Mesendoderm (in vitro differentiated cells): ENCODE measurements at places on chromosomes 5 and 9.

GRCh38 chr5:34533582-34534522 is 122.3 kb upstream of the RAI14 start:
- no peak for DNase-seq

DNA sequence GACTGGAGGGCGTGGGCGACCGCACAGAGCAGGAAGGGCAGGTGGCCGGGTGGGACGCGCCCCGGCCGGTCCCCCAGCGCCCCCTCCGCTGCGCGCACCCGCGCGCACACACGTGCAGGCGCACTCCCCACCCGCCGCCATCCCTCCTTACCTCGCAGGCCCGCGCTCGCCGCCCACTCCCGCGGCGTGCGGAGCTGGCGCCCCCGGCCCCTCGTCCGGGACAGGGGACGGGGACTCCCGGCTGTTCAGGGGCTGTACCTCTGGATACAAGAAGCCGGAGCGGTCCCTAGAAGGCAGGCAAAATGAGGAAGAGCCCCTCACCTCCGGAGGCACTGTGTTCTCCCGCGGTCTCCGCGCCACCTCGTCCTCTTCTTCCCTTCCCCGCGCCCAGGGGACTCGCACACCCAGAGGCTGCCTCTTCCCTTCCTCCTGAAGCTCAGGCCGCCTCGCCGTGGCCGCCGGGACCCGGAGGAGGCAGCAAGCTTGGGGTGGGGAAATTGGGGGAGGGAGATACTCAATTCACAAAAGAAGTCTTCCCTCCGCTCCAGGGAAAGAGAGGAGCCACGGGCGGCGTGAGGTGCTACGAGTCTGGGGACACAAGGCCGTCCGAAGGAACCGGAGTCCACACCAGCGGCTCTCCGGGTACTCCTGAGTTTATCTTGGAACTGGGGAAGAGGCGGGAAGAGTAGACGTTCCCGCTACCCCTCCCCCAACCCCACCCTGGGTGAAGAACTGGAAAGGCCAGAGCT is 1.4 kb upstream of the GABRB2 start:
- peak; percentile 45 for DNase-seq

GRCh38 chr5:173231996-173232498 is 3.0 kb downstream of the NKX2-5 start:
- DNase-seq = peak; percentile 11

GRCh38 chr5:39800042-39800601 is 375.3 kb upstream of the DAB2 start:
- no peak for DNase-seq

DNA sequence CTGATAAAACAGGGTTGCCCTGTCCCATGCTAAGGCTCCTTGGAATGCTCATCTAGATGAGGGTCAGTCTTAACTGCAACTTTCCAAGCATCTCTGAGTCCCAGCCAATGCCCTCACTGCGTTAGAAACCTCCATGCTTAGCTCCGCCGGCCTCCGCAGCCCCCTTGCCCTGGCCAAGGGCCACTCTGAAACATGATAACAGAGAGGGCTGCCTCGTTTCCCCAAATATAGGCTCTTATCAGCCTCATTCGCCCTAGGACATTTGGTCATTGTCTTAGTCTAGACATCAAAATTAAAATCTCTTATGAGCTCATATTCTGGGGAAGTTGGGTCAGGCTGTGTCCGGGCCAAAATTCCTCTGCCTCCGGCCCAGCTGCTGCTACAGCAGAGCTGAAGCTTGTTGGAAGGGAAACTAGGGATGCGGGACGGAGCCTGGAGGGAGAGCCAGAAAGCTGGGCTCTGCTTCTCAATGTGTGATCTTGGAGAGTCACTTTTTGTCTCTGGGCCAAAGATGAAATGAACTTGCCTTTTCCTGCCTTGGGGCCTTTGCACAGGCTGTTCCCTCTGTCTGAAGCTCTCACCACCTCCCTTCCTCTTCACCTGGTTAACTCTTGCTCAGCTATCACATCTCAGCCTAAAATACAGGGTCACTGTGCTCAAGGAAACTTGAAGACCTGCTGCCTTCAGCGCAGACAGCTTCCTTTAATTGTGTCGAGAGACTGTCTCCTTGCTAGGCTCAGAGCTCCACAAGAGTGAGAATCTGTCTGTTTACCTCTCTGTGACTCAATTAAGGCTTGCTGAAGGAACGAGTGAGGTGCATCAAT is 191.3 kb downstream of the RGS3 start:
- DNase-seq = no peak

- DNase-seq = no peak
These were observed 30.9 kb upstream of the SEMA6A start for GRCh38 chr5:116605310-116606070.

DNA sequence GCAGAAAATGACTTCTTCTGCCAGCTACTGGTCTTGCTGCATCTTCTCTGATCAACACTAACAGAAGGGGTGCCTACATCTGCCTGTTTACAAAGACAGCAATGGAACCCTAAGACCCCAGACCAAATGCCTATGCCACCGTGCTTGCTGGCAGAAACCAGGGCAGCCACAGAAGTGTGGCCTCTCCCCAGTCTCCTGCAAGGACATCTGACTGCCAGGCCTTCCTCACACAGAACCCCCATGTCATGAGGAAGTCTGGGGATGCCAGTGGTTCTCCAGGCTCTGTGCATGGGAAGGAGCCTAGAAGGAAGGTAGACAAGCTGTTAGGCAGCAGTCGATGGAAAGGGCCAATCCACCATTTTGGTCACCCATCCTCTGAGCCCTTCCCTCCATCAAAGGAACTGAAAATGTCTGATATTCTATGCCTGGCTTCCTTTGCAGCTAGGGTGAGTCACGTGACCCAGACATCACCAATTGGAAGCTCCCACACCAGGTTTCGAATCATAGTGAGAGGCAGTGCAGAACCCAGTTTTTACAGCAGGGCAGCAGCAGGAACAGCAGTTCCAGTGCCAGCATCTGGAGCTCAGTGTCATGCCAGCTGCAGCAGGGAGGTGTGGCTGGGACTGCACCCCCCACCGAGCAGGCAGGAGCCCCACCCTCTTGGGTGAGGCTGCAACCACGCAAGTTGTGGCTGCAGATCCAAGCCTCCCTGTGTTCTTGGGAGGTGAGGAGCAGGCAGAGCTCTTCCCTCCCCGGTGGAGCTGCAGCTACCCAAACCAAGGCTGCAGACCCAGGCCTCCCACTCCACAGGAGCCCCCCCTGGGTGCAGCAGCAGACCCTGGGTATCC is 123.4 kb downstream of the OLFM1 start:
- DNase-seq = no peak

DNA sequence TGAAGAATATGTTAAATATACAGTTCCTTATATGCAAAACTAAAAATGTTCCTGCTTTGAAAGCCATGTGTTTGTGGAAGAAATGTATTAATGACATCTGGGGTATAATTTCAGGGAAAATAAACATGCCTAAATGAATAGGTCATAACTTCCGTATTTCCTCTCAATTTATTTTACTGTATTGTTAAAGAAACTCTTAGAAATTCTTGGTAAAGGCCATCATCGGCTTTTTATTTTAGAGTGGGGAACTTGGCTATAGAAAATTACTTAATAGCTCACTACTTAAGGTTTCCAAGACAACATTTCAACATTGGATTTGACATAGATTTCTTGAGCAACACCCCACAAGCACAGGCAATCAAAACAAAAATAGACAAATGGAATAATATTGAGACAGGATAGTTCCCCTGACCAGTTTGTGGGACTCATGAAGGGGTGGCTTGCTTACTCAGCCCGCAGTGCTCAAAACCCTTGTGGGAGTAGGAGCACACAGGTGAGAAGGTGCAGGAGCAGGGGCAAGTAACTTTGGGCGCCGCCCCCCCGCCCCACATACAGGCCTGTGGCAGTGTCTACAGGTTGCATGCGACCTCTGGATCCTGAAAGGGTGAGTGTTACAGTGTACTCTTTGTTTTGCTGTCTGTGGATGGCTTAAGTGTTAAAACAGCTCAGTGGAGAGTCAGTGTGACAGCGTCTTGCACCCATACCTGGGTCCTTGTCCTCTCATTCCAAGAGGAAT is 891.4 kb upstream of the C9orf72 start:
- DNase-seq = no peak

DNA sequence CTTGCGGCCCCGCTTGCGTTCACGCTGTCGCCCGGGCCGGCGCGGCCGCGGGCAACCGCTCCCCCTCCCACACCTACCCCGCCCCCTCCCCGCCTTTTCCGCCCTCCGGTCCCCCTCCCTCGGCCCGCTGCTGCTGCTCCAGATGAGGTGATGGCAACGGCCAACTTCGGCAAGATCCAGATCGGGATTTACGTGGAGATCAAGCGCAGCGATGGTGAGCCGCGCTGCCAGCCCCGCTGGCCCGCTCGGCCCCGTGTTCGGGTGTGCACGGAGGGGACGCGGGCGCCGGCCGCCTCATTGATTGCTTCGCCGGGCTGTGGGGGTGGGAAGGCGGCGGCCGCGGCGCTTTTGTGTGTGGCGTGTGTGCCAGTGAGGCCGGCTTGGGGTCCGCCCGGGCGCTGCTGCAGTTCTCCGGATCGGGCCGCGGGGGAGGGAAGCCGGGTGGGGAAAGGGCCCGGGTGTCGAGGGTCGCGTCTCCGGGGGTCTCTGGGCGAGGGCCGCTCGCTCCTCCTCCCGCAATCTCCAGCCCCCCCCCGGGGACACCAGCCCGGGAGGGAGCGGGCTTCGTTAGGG is 403 bp downstream of the KIF2A start:
- peak; percentile 86 for DNase-seq

GRCh38 chr5:32928761-32929160 is 217.6 kb downstream of the NPR3 start:
- DNase-seq = no peak

- no peak for DNase-seq
These were observed 63.1 kb upstream of the CXCL14 start for GRCh38 chr5:135641734-135642487.

DNA sequence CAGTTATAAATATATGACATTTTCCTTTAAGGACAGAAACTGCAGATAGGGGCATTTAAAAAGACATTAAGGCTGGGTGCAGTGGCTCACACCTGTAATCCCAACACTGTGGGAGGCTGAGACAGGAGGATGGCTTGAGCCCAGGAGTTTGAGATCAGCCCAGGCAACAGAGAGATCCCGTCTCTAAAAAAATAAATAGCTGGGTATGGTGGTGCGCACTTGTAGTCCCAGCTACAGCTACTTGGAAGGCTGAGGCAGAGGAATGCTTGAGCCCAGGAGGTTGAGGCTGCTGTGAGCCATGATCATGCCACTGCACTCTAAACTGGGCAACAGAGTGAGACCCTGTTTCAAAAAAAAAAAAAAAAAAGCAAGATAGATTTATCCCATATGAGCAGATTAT is 63.6 kb downstream of the CSNK1A1 start:
- DNase-seq = no peak

- DNase-seq = no peak
These were observed 162.5 kb downstream of the ELAVL2 start for GRCh38 chr9:23663536-23663935.

DNA sequence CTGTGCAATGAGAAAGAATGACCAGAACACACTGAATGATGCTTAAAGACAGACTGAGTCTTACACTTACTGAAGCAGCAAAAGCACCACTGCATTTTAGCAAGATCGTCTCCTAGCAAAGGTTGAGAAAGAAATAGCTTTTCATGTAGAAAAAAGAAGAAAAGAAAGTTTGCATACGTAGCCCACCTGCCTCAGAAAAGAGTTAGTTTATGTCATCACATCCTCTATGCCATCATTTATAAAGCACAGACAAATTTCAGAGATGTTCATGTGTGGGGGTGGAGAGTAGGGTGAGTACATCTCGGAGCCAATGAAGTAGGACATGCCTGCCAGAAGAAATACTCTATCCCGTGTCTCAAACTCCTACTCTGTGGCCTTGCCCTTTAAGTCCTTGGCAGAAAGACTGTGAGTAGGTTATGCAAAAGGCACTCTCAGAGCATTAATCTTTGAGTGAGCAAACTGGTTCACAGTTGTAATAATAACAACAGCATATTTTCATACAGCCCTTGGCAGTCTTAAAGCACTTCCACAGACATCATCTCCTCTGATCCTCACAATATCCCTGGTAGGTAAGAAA is 22.4 kb downstream of the NRG2 start:
- no peak for DNase-seq

GRCh38 chr9:115398996-115399395 is 281.0 kb upstream of the TNC start:
- DNase-seq = peak; percentile 21

DNA sequence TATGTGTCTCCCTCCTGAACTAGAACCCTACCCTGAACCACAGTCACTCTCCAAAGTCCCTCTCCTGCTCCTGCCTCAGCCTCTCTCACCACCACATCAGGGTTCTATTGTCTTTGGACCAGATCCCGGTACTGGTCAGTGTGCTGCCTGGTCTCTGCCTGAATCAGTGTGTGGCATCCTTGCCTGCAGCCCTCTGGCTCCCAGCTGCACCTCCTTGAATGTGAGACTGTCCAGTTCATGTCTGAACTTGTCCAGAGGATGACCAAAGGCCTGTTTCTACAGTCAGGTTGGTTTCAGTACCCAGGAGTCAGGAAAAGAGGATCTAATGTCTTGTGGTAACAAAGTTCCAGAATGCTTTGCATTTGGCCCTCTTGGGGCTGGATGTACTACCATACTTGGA is 76.8 kb upstream of the RANBP3L start:
- no peak for DNase-seq

DNA sequence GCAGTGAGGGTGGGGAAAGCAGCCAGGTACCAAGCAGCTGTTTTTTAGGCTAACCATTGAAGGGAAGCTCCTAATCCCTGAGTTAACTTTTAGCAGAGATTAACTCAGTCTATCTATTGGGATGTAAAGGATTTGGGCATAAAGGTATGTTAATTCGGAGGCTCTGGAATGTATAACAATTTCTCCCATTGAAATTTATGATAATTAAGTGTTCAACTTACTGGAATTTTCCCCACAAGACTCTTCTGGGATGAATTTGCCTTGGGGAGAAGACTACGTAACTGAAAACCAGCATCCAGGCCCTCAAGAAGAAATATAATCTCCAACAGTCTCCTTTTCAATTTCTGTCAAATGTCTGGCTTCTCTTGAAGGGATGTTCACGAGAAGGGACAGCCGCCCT is 23.6 kb downstream of the ZFP62 start:
- no peak for DNase-seq

- DNase-seq = peak; percentile 70
These were observed 10.1 kb downstream of the LHFPL2 start for GRCh38 chr5:78638423-78638822.

DNA sequence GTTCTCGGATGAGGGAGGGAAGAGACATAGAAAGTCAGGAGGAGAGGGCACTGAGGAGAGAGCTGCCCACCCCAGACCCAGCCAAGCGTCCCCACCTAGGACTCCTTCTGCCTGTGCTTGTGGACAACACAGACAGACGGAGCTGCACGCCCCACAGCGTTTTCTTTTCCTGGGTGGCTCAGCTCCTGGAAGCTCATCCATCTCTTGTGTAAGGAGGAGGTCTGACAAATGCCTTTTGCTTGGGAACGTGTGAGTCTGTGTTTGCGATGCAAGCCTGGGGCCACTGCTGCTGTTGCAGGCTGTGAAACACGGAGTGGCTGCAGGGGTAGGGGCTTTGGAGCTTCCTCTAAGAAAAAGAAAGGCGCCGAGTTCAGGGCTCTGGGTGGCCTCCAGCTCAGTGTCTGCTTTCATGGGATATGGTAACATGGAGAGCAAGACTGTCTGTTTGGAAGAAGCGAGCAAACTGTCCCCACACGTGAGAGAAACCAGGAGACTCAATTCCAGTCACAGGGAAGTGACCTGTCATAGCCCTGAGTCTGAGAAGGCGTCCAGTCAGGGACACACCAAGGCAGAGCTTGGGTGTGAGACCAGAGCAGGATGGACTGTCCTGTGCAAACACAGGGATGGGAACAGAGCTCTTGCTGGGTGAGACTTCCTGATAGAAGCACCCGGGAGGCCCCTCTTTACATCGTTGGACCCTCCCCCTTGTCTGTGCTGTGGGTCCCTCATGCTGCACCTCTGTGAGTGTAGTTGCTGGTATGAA is 42.7 kb downstream of the GADD45G start:
- DNase-seq = no peak

- DNase-seq = no peak
These were observed 6.1 kb downstream of the C7 start for GRCh38 chr5:40915341-40915926.

GRCh38 chr5:178120607-178121357 is 7.5 kb downstream of the N4BP3 start:
- peak; percentile 72 for DNase-seq
